ENCODE measurements at places on chromosomes 12 and 14.

GRCh38 chr14:99946652-99947489, 118.4 kb upstream of the EVL start:
- peak; percentile 50 for DNase-seq

DNA sequence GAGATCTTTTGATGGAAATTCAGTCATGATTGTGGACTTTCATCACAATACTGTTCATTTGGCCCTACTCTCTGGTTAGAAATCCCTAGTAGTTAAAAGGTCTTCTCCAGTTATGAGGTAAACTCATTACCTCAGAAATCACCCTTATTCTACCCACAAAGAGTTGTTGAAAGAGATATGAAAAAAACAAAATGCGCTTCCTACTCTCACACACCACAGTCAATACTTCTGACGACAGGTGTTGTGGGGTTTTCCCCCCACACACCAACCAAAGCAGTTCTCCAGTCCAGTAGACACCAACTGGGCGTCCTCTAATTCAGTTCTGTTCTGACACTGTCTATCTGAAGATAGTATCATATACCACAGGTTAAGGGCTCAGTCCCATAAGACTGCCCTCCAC, 54.9 kb downstream of the TRMT5 start:
- peak; percentile 18 for DNase-seq

DNA sequence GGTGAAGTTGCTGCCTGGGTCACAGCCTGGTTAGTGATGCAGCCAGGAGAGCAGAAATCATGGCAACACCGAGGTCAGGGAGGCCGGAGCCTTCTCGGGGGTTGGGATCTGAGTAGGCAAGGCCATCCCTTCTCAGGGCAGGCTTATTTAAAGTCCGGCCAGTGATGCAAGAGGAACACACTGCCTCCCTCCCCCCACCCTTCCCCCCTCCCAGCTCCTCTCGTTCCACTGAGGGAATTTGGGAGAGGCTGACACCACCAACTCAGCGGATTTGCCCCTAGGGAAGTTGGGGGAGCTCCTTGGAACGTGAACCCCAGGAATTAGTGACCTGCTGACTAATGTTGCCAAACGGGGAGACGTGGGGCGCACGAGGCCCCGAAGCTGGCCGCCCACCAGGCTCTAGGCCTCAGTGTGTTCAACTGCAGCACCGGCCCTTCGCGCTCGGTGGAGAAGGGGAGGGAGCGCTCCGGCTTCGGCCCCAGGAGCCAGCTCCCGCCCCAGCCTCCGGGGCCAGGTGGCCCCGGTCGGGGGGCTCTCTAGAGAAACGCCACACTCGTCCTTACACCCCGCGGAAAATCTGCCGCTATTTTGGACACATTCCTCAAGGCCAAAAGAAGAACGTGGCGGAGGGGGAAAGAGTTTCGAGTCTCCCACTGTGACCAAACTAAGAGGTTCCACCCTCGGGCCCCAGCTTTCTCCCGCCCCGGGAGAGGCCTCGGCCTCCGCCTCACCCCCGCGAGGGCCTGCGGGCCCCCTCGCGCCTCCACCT, 1.6 kb downstream of the CTDSP2 start:
- DNase-seq, result peak; percentile 59

- DNase-seq, result no peak
Measured at GRCh38 chr14:81681541-81681940, 147.9 kb upstream of the SEL1L start.

DNA sequence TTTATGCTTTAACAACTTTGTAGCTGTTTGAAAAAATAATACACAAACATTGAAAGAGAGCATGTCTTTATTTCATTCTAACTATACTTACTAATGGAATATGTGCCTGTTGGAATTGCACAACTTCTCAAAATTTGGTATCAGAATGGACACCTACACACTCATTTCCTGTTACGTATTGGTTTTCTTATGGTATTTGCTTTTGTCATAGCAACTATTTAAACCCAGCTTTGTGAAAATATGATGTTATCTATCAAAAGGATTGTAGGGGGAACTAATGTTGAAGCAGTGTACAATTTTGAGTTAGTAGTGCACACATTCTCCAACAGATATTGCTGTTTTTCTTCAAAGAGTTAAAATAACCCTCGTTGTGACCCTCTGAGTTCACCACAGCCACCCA, 52.6 kb downstream of the RBMS2 start:
- DNase-seq, result no peak

DNA sequence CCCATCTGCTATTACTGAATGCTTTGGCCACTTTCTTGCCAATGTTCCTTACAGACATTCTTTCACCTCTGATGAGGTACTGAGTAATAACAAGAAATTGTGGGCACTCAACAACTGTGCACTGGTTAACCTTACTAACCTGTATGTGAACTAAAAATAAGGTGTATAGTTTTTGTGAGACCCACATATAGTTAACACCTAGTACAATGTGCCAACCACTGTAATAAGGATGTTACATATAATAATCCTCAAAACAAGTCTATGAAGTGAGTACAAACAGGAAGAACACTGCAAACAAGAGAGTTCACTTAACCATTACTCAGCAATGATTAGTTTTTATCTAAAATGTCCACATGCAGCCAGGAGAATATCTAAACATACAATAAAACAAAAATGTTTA, 4.5 kb downstream of the DDHD1 start:
- peak; percentile 57 for DNase-seq

- no peak for DNase-seq
Measured at GRCh38 chr12:106037524-106038298, 101.0 kb downstream of the NUAK1 start.

- DNase-seq, result no peak
Measured at GRCh38 chr12:119283310-119283709, 51.2 kb upstream of the CCDC60 start.

DNA sequence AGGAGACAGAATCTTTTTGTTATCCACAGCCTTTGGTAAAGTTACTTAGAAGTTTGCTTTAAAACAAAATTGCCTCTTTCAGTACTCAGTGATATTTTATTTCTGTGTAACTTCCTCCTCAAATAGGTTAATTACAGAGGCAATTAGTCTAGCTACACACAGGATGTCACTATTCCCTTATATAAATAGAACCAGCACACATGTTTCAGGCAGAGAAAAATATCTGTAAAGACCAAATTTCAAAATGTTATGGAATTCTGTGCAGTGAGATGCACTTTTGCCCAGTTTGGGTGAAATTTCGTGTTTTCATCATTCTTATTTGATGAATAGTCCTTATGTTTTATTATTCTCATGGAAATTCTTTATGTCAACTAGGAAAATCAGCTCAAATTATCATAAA, 410.6 kb upstream of the SOX5 start:
- no peak for DNase-seq
